Endodermal cell (in vitro differentiated cells): ENCODE measurements at places on chromosomes 2 and 18. TPM values are rescaled to one million over a fixed set of nuclear protein-coding genes. Genes with fewer than 3 reads are reported as not detected.

- no peak for DNase-seq
Observed at GRCh38 chr18:9221040-9221439, 84.5 kb downstream of the ANKRD12 start.

GRCh38 chr2:152562198-152562884, 154.9 kb downstream of the PRPF40A start:
- no peak for DNase-seq

GRCh38 chr2:168192839-168193616, 54.4 kb downstream of the STK39 start:
- DNase-seq: peak; percentile 54

IL36G gene
- 0.40 to 1.2 TPM in 2 of 3 replicates, not detected in the other for total RNA-seq
